ENCODE measurements at places on chromosomes 4 and X.

DNA sequence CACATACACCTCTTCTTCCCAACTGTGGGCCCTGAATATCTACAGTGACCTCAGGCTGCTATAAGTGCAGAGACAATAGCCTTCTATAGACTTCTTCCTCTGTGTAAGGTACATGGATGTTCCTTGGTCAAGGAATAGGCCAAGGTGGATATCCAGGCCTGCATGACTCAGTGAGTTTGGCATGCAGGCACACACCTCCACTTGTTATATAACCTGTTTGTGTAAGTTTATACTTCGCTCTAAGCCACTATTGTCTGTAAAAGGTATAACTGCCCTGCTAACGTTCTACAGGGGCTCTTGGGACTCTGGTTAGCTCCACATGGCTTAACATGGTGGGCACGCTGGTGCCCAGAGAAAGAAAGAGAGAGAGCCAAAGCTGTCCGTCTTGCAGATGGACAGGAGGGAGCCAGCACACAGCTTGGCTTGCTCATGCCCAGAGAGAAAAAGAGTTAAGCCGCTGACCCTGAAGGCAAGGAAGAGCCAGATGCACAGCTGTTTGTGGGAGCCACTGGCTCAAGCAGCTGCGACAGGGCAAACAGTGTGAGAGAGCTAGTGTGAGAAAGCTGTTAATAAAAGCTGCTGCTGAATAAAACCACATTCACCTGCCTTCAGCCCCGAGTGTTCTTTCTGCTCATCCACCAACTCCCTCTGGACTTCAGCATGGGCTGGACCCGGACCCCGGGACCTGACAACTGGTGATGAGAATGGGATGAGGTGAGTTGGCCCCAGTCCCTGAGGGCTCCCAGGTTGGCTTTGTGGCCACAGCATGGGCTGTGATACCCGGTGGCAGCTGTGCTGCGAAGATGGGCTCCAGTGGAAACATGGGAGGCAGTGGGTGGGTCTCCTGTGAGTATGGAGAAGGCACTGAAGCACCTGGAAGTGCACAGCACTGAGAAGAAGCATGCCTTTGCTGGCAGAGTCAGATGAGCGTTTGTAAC, 44.5 kb upstream of the ZBTB33 start:
- DNase-seq: no peak

- no peak for DNase-seq
Observed at GRCh38 chrX:52378870-52379269, 10.0 kb downstream of the XAGE2 start.

DNA sequence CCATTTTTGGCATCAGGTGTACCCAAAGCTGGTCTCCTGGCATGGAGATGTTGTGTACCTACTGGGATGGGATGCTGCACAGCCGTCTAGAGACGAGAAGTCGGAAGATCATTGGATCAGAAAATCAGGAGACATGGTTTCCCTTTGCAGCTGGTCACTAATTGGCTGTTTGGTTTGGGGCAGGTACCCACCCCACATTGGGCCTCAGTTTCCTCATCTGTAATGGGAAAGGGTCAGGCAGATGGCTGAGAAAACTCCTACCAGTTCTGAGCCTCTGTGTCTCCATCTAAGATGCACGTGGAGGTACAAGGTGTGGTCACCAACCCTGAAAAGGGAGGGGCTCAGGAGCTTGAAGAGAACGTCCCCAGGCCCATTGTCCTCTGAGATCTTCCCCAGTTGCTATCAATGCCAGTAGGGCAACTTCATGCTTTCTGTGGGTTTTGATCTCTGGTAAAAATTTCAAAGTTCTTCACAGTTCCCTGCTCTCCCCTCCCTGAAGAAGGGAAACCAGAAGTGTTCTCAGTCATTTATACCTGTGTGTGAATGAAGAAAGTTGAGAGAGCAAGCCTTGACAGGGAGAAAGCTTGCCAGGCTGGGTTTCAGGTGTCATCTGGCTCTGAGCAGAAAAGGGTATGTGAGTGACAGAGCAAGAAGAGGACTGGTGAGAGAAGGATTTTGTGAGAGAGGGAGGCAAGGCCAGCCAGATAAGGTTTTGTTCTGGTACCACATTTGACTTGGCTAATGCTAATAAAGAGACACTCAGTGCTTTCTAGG, 15.1 kb downstream of the TSC22D3 start:
- no peak for DNase-seq

- peak; percentile 24 for DNase-seq
Observed at GRCh38 chr4:845233-845835, 19.4 kb upstream of the CPLX1 start.

GRCh38 chrX:120604361-120604782, 471 bp downstream of the MCTS1 start:
- DNase-seq: peak; percentile 11

DNA sequence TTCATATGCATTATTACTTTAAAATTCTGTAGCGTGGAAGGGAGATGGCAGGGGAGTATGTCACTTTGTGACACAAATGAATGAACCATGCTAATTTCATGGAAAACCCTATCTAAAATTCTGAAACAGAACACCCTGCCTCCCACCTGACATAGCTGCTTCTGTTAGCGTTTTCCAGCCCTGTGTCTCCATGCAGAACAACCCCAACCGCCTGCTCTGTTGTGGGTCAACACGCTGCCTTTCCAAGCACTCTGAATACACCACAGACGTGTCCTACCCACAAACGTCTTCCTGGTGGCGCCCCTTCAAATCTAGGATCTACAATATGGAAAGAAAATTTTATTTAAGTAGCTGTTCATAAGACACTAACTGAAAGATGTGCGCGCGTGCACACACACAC, 238.6 kb downstream of the TRIML1 start:
- DNase-seq: no peak

DNA sequence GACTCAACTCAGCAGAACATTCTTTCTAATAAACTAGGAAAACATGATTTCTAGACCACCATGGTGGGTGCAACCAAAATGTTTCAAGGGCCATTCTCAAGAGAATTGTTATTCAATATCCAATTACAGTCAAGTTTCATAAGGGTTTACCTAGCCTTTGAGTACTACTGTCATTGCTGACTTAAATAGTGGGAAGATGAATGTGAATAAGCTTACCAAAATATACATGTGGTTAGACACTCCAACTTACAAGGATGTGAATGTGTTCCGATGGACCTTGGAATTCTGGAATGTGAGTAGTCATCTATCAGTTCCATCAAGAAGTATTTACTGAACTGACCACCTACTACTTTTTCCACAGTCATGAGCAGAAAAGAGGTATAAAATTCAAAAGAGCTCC, 16.9 kb downstream of the SH3RF1 start:
- peak; percentile 95 for DNase-seq

GRCh38 chr4:8285143-8285975, 15.8 kb downstream of the HTRA3 start:
- DNase-seq: no peak

DNA sequence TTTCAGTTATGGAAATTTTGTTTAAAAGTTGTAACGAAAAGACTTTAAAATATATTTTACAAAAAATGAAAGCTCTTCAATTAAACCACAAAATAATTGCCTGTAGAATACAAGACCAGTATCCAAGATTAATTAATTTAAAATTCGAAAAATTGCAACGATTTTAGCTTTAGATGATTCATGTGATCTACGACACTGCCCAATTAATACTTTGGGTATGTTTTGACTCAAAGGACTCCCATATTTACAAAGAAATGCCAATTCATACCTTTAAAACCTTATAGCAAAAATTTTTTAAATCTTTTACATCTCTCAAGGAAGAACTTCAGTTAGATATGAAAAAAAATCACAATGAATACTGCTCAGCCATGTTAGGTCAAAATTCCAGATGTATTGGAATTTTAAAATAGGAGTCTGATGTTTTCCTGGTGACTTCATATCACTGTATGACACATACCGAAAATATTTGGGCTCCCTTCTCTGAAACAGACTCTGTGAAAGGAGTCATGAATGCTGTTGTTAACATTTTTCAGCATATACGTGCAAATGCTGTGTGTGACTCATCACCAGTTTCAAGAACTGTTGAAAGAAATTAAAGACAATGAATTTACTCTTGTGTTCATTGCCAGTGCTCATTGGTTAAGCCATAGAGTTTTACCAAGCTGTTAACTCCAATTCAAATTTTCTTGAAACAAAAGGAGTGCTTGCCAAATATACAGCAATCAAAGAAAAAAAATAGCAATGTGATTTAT, 13.8 kb upstream of the SMS start:
- DNase-seq: no peak

DNA sequence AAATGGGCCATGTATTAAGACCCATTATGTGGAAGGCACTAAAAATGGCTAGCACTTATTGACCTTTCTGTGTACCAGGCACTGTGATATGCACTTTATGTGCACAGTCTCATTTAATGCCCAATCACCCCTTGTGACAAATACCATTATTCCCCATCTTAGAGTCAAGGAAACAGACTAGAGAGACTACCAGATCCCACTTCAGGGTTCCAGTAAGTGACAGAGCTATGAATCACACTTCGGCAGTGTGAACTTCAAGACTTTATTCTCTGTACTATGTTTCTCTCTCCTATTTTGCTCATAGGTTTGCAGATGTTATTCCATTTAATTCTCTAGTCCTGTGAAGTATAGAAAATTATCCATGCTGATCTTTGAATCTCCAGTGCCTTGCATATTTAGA, 107.0 kb downstream of the NFKB1 start:
- DNase-seq: no peak

GRCh38 chr4:149347139-149347538, 468.5 kb downstream of the IQCM start:
- DNase-seq: no peak

DNA sequence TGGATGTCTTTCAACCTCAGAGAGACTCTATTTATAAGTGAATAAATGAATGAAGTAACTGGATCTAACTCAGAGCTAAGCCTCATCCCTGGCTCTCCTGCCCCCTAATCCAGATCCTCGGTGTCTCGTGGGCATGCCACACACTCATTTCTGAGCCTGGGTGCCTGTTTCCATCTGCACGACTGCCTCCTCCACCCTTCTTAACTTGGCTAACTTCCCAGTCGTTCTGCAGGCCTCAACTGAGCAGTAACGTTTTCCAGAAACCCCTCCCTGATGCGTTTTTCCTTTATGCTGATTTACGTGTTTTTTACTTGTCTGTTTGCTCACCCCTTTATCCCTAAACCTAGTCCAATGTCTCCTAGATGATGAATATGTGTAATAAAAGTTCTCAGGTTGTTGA, 186.9 kb upstream of the HS3ST1 start:
- DNase-seq: no peak

DNA sequence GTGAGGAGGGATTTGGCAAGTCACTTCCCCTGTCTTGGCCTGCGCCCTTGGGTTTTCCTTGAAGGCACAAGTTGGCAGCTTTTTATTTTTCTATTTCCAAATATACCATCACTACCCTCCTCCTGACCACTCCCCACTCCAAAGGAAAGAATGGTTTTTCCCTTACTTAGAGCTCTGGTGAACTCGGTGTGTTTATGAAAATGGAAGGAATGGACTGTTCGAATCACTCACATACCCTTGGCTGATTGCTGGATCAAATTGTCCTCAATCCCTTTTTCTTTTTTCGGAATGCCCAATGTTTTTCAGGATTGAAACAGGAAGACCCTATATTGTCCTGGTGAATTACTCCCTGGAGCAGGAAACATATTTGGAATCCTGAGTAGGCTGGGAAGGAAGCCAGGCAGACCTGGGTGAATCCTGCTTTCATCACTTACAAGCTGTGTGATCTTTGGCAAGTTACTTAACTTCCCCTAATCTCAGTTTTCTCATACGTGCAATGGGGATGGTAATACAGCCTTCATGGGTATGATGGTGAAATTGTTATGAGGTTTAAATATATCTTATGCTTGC, 70.7 kb downstream of the RTL5 start:
- no peak for DNase-seq

DNA sequence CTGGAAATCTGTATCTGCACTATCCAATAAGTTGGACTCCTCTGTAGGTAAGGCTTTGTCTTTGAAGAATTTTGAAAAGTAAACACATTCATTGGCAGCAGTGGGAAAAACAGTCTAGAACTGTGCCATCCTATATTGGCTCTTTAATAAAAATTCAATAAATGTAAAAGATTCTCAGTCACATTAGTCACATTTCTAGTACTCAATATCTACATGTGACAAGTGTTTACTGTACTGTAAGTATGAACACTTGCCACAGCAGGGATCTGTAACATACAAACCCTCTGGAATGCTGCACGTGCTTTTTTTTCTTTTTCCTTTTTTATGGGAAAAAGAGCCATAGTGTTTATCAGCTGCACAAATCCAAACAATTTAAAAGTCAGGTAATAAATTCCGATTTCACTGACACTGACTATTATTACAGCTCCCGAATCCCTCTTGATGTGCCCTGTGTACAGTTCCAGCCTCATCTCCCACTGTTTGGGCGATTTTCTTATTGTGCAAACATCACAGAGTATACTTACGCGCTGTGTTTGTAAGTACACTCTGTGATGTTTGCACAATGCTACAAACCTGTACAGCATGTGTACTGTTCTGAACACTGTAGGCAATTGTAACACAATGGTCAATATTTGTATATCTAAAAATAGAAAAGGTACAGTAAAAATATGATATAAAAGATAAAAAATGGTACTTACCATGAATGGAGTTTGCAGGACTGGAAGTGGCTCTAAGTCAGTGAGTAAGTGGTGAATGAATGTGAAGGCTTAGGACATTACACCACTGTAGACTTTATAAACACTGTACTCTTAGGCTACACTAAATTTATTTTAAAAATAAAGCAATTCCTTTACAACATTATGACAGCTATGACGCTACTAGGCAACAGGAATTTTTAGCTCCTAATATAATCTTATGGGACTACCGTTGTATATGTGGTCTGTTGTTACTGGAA, 8.7 kb downstream of the PYURF start:
- DNase-seq: no peak

DNA sequence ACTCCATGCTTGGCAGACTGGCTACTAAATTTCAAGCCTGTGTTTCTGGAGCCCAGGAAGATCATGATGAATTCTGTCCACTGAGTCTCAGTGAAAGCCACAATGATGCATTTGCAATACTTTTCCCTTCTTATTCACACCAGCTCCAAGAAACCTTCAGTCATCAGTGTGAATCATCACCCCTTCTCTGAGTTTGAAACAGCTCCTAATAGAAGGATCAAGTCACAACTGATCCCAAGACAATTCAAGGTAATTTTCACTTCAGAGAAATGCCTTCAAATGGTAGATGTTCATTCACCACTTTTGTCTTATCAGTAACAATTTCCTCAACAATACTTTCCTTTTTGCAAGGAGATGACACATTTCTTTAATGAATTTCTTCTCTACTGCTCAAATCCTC, 257.4 kb downstream of the NLGN4X start:
- DNase-seq: no peak
